ENCODE measurements at places on chromosomes 4 and X.

DNA sequence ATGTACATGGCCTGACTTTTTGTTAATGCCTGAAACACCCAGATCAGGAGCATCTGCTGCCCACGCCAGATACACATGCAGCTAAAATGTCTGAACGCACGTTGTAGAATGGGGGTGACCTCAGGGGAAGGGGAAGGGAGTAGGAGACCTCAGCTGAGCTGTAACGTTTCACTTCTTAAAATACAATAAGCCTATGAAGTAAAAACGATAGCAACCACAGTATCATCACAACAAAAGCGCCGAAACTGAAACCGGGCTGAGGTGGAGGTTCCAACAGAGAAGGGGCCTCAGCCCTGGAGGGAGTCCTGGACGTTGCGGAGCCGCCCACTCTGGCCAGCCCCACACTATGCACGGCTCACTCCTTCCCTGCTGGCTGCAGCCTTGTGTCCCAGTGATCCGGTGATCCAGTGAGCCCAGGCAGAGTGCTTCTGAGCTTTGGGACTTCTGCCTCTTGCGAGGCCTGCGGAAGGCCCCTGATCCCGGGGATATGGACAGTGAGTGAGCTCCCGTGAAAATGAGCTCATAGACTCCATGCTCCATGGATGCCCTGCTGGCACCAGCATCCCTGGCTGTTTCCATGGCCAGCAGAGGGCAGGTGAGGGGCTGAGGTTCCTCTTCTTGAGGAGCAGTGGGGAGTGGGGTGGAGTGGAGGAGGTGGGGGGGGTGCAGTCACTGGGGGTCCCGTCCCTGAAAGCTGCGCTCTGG, 52.0 kb downstream of the HMX1 start:
- DNase-seq: no peak

DNA sequence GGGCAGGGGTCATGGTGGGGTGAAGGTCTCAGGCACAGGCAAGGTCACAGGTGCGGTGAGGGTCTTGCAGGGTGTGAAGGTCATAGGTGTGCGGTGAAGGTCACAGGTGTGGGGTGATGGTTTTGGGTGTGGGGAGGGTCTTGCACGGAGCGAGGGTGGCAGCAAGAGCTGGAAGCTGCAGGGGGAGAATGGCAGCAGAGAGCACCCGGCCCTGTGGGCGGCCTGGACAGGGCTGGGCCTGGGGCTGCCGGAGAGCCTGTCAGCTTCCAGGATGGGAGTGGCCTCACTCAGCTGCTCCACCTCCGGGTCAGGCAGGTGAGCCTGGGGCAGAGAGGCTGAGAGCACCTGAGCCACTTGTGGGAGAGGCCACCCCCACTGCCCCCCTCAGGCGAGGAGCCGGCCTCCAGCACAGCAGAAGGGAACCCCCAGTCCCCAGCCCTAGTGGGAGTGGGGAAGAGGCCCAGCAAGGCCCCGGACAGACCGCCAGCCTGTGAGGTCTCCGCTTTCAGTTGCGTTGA, 1.5 kb downstream of the MSANTD1 start:
- DNase-seq: no peak

DNA sequence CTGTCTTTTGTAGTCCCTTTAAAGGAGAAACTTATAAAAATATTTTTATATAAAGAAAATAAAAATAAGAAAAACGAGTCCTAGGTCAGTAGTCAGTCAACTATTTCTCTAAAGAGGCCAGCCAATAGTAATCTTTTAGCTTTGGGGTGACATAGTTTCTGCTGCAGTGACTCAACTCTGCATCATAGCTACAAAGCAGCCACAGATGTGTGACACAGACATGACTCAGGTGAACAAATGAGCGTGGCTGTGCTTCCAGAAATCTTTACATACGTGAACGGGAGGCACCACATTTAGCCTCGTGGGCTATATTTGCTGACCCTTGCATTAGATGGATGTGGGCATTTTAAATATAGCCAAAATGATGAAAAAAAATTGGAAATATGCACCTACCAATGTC, 1862.5 kb upstream of the TENM3 start:
- no peak for DNase-seq

DNA sequence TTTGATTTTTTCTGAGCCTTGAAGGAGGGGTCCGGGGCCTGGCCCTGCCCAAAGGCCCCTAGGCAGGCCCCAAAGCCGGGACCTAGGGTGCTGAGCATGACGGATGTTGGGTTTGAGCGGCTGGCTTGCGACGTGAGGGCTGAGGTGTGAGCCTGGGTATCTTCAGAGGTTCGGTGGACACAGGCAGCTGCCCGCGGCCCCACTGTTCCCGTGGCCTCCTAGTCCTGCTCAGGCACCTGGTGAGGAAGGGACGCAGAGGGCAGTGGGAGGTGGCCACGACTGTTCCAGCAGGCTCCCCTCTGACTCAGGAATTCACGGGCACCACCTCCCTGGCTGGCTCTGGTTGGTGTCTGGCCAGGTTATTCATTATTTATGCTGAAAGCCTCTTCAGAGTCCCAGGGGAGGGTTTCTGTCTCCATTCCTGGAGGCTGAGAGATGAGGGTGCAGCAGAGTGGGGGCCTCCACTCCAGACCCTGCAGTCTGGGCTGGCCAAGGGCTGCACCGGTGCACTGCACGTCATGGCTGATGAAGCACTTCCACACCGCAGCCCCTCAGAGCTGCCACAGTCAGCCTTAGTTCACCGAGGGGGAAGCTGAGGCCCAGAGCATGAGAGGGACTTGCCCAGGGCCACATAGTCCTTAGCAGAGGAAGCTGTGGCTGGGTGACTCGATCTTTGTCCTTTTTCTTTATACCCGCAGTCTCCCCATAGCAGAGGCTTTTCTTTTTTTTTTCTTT, 2.2 kb downstream of the MSANTD1 start:
- DNase-seq: no peak

- DNase-seq: no peak
Measured at GRCh38 chr4:82901183-82901718, 716 bp downstream of the THAP9 start.

DNA sequence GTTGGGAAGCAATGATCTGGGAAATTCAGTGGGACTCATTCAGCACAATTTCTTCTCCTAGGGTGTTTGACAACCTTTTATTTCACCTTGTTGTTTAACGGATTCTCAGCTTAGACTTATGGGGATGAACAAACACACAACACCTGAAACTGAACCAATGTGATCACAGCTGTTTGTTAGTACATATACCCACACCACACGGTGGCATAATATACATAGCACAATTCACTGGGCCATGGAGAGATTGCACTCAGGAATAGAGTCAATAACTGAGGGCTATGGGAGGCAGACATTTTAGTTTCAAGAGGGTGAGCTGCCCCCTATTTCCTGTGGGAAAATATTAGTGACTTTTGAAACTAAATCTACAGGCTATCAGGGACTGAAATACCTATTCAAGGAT, 148.0 kb downstream of the PARM1 start:
- DNase-seq: no peak

DNA sequence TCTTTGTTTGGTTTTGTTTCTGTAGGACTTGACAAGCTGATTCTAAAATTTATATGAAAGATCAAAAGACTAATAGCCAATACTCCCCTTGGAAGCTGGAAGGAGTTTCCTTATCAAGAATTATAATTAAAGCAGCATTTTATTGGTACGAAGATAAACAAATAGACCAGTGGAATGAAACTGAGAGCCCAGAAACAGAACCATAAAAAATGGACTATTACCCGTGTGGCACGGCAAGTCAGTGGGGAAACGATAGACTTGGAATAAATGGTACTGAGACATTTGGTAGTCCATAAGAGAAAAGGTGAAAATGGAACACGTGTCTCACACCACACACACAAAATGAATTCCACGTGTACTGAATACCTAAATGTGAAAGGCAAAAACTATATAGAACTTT, 42.4 kb upstream of the CEP135 start:
- no peak for DNase-seq

DNA sequence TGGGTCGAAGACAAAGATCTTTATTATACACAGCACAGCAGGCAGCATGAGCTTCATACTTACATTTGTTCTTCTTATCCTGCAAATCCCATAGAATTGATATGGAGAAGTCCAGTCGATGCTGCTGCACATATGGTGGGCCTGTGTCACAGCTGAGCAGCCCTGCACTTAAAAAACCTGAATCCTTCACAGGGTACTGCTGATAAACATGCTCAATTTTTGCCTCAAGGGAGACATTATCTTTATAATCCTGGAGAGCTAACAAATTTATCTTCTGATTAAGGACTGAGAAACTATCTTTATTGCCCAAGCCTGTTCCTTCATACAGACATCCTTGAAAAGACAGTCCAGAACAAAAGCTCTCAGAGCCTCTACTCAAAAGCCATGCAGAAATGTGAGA, 434.4 kb upstream of the FAM47C start:
- DNase-seq: no peak

DNA sequence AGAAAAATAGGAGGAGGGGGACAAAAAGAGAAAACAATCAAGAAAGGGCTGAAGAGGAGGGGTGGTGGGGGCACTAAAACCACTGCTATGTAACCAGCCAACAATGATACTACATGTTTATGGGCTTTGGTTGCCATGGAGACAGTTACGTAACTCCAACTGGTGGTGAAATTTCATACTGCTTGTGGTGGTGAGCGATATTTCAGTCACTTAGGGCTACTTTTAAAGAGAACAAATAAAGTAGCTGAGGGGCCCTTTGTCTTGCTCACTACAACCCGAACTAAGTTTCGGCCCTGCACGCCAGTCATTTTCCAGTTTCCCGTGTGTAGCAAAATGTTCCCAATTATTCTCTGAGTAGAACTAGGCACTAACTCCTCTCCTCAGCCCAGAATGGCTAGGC, 275.2 kb upstream of the EDA2R start:
- DNase-seq: no peak

GRCh38 chr4:5893004-5893580, at the start of gene CRMP1:
Gene CRMP1, minus strand, starts transcription at chr4:5893086. Its CDS starts 117 bp downstream, at chr4:5892969.
- no peak for DNase-seq

DNA sequence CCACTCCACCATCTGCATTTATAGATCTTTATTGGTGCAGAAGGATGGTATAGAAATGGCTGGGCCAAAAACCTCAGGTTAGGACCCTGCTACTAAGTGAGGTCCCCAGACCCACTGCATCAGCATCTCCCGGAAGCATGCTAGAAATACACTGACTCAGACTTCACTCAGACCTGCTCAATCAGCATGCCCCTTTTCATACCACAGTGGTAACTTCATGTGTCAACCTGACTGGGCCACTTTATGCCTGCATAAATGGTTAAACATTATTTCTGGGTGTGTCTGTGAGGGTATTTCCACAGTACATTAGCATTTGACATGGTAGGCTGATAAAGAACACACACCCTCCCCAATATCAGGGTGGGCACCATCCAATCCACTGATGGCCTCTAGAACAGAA, 118.6 kb upstream of the VCX3B start:
- DNase-seq: no peak

DNA sequence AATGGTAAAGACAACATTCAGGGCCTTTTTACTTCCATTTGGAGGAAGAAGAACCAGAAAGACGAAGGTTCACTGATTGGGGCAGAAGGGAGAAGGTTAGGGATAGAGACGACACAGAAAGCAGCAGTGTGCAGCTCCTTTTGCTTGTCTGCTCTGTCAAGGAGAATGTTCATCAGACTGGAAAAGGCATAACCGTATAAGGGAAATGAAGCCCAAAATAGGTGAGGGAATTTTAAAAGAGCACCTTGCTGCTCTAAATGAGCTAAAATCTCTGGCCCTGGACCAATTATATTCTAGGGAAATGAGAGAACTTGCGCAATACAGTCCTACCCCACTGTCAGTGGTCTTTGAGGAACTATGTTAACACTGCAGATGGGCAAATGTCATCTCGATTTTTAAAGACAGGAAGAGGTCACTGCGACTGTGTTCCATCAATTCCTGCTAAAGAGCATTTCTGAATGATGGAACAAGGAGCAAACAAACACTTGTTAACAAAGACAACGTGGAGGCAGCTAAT, 909.8 kb upstream of the FTHL17 start:
- no peak for DNase-seq

GRCh38 chr4:14023896-14024295, 396.4 kb upstream of the BOD1L1 start:
- DNase-seq: no peak

DNA sequence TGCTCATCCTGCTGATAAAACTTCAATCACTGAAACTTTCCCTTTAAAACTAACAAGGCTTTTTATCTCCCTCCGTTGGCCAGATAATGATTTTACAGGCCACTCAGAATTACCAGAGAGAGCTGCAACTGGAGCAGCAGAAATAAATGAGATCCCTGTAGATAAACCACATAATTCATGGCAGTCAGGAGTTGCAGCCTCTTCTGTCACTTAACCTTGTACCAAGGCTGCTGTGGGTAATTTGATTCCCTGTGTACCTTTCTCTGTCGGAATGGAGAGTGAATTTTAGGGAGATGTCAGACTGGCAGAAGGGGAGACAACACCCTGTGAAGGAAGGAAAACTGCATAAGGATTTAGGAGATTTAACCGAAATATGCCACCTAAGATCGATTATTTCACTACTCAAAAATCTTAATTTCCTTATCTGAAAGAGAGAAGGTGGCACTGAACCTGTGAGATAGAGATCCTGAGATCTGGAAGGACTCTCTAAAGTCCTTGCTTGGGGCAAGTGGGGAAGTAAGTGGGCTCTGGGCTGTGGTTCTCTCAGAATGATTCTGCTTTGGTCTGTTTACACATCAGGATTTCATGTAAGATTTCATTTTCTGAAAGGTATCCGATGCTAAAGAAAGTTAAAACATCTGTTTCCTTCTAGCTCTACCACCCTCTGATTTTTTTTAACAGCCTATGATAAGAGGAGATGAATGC, 14.3 kb upstream of the TSPAN5 start:
- no peak for DNase-seq

DNA sequence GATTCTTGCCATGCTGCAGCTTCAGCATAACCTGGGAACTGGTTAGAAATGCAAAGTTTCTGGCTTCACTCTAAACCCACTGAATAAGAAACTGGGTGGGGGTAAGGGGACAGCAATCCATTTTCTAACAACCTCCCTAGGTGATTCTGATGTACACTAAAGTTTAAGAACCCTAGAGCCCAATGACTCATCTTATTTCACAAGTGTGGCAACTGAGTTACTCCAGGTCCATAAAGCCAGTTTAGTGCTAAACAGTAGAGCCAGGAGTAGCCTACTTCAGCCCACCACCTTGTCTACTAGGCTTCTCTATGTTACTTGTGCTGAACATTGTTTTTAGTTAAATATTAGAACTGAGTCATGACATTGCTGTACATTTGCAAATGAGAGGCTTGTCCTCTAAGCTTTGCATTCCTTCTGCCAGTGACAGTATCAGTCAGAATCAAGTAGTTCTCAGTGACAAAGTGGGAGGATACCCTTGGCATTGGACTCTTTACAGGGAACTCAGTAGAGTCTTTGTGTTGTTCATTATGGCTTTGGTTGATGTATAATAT, 518.0 kb downstream of the RPA4 start:
- no peak for DNase-seq

- no peak for DNase-seq
Measured at GRCh38 chrX:119755981-119756533, 2.3 kb upstream of the SOWAHD start.

- no peak for DNase-seq
Measured at GRCh38 chr4:51890760-51891159, 47.8 kb downstream of the DCUN1D4 start.
